ENCODE measurements at places on chromosomes 12 and 14.

DNA sequence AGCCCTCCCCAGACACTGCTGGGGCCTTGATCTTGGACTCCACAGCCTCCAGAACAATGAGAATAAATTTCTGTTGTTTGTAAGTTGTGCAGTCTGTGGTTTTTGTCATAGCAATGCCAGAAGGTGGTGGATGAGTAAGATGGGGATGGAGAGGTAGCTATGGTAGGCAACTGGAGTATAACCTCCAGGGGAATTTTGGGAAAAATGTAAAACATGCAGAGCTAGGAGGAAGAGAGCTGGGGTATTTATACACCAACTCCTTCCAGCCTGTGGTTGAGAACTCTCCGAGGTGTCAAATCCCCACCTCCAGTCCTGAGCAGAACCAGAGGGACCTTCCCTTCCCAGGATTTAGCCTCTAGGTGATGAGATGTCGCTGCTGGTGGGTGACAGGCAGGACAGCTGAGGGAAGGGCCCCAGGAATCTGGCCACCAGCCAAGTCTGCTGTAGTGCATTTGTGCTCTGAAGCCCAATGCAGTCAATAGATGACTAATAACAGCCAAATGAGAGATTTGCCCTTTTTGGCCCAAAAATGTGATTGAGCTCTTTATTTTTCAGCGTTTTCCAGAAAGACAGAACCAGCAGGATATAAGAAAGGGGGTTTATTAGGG lies 19.1 kb upstream of the CEP170B start:
- no peak for DNase-seq

- DNase-seq, result no peak
Measured at GRCh38 chr12:47382305-47382704, 302.5 kb upstream of the AMIGO2 start.

- DNase-seq, result no peak
Measured at GRCh38 chr12:15605881-15606590, 183.2 kb downstream of the EPS8 start.

GRCh38 chr12:132281038-132281437 lies 48.4 kb downstream of the GALNT9 start:
- DNase-seq, result no peak

DNA sequence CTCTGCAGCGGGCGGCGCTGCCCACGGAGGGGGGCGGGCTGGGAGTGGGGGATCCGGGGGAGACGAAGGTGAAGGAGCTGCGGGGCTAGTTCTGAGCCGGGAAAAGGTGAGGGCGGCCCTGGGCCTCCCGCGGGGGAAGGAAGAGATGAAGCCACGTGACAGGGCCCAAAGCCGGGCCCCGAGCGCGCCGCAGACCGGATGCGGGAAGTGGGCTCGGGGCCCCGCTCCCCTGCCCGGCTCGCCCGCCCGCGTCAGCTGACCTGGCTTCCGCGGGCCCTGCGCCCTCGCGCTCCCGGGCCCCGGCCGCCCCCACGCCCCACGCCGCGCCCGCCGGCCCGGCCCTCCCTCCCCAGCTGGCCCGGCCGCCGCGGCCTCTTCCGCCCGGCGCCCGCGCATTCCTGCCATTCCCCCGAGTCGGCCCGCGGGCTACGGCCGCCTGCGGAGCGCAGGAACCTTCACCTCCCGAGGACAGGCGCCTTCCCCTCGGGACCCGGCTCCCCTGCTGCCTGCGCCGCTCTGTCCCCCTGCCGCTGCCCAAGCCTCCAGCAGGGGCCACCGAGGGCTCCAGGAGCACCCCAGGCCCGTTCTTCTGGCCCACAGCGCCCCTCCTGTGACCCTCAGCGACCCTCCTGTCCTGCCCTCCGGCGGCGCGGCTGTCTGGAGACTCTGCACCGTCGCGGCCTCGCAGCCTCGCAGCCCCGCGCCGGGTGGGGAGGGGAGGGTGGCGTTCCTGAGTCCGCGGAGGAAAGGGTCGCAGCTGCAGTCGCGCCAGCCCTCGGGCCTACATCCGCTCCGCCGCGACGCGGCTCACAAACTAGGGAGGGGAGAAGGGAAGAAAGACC lies 20.4 kb downstream of the NINJ2 start:
- DNase-seq, result peak; percentile 59

DNA sequence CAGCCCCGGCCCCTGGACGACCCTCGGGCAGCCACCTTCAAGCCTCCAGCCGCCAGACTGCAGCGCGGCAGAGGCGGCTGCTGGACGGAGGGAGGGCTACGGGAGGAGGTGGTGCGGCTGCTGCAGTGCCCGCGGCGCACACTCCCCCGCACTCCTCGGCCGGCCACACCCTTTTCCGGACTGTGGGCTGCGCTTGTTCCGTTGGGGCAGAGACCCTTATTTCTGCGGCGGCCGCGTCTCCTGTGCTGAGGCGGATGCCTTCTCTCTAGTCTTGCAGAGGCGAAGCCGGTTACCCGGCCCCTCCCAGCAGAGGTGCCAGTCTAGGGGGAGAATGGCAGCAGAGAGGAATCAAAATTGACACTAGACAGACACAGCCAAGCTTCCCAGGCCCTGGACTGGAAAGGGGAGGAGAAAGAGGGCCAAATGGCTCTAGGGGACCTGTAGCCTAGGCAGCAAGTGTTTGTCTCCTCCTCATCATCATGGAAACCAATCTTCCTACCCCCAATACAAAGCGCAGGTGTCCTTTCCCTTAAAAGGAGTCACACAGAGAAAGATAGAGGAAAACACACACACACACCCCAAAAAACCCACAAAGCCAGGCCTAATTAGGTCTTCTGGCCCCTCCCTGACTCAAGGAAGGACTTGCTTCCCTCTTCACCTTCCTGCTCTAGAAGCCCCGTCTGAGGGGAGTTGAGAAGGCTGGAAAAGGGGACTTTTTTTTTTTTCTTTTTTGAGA lies 1.3 kb downstream of the ESYT1 start:
- DNase-seq, result peak; percentile 38

GRCh38 chr14:68576031-68576430 lies 216.8 kb downstream of the ZFP36L1 start:
- DNase-seq, result no peak

- no peak for DNase-seq
Measured at GRCh38 chr12:68012712-68013111, 23.5 kb downstream of the IFNG-AS1 start.

Measured in stimulated activated CD4-positive, alpha-beta T cell treated with anti-CD3 and anti-CD28 coated beads, Interleukin-15, amount 100 ng/mL, for 1 hour (primary cell).